ENCODE measurements at places on chromosomes 5 and 9. TPM values are rescaled to one million over a fixed set of nuclear protein-coding genes. Genes with fewer than 3 reads are reported as not detected.

Gene SPINK6
- not detected for total RNA-seq

Gene WNT8A
- not detected for total RNA-seq

Gene ACSL6
- 0.06 TPM for total RNA-seq

Gene TMEM203
- total RNA-seq = 65.4 TPM

DNA sequence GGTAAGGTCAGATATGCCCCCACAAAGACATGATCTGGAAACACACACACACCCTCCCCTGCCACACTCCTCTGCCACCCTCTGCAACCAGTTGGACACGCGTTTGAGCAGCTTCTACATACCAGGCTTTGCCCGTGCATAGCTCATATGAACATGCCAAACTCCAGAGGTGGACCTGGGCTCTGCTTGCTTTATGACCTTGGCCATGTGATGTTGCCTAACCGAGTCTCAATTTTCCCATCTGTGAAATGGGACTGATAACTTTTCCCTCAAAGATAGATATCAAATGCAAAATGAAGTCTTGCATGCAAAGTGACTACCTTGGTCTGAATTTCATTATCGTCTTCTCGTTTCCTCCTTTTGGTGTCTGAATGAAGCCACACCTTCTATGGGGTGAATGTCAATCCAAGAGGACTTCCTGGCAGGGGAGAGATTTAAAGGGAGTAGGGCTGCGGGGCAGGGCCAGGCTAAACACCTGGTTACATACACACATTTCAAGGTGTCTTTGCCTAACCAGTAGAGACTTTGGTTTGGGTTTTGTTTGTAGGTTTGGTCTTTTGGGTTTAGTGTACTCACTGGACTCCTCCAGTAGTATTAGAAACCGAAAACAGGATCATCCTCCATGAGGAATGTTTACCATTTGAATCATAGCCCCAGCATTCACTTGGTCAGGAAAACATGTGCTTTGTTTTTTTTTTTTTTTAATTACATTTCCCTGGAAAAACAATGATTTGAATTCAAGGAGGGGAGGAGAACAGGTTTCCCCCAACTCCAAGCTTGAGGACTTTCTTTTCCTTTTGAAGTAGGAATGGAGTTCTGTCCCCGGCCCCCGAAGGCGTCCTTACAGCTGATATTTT lies 63.2 kb downstream of the COL27A1 start:
- DNase-seq = no peak

- no peak for DNase-seq
These were observed 117.9 kb upstream of the SPATA31C2 start for GRCh38 chr9:88256216-88256615.

DNA sequence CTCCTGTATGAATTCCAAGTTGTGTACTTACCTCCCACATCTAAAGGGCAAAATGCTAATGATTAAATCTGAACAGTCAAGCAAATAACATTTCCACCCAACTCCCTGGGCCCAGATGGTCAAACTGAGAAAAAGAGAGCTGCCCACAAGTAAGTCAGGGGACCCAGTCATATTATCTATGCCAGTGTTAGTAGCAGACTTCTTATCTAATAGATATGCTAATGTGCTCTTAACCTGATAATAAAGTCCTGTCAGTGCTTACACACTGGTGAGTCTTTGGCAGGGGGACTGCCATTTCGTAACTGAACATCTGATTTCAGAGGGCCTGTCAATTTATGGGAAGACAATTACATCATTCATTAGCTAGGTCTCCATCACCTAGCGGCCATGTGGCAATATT lies 292.3 kb upstream of the WWC1 start:
- no peak for DNase-seq

GRCh38 chr9:90726215-90726614 lies 75.4 kb upstream of the SYK start:
- no peak for DNase-seq

- DNase-seq = no peak
These were observed 3.0 kb upstream of the CRB2 start for GRCh38 chr9:123353041-123353440.

- no peak for DNase-seq
These were observed 10.7 kb upstream of the ZBTB34 start for GRCh38 chr9:126849591-126850225.

GRCh38 chr5:54547711-54548250 lies 30.2 kb downstream of the SNX18 start:
- peak; percentile 16 for DNase-seq

DNA sequence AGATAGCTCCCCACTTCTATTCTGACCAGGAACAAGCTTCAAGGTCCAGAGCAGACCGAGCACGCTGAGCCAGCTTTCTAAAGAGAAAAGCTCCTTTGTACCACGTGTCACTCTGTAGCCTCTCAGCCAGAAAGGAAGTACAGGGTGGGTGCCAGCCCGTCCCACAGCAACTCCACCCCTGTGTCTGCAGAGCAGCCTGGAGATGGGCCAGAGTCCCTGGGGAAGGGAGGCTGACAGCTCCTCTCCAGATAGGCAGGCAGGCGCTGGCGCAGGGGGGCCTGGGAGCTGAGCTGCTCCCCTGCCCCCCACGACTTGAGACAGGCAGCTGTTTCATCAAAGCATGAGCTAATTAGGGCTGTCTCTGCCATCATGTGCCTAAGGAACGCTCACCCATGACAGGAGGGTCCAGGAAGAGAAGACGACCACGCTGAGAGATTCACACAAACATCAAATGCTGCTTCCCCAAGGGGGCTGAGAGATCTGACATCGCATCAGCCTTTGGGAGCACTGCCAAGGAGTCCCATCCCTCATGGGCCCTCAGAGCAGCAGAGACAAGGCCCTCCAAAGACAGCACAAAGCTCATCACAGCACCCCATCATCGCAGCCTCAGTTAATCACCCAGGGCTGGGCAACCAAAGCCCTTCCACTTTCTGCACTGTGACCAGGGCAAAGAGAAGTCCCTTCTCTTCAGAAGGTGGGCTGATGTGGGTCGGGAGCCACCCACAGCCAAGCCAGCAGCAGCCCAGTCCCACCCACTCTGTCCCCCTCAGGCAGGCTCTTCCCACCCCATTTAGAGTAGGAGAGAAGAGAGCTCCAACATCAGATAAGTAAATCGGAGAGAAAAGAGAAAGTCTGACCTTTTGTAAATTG lies 78.5 kb upstream of the LRRTM2 start:
- peak; percentile 54 for DNase-seq

DNA sequence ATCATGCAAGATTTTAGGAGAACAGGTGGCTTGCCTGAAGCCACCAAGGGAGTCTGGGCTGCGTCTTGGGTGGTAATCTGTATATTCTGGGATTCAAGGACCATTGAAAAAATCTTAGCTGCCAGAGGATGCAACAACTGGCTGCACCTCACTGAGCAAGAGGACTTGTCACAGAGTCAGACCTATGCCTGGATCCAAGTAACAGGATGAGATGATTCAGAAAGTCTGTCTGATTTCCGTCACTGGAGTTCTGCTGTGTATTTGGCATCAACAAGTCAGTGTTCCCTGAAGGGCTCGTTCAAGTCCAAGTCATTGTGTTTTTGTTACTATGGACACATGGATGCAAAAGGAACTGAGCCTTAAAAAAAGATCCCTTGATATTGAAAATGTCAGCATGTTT lies 37.8 kb upstream of the CARTPT start:
- DNase-seq = no peak

DNA sequence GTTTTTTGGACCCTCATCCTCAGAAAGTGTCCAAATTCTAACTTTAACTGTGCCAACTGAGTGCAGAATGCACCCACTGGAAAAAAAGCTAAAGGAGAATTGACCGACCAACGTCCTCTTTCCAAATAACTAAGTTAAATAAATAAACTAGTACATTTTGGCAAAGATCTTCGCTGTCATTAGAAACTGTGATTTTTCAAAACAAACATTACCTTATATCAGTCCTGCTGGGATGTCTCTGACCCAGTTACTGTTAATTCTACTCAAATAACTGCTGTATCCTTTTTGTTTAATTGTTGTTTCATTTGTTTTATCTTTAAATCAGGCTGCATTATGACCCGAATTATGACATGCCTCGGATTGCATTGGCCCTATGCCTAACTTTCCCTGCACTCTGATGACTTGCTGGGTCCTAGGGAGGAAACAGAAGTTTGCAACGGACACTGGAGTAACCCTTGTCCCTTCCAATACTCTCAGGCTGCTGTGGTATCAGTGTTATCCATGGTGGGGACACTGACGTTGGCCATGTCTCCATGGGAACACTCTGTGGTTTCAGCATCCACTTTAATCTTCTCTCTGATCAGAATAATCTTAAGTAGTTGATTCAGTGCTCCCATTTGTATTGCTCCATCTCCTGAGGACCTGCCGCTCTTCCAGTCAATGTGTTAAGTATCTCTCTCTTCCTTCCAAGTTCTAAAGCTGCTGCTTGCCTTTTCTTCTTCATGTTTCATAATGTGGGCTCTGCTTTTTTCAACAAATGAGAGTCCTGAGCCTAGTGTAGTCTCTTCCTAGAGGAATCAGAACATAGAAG lies 11.1 kb upstream of the IFNA5 start:
- DNase-seq = no peak

DNA sequence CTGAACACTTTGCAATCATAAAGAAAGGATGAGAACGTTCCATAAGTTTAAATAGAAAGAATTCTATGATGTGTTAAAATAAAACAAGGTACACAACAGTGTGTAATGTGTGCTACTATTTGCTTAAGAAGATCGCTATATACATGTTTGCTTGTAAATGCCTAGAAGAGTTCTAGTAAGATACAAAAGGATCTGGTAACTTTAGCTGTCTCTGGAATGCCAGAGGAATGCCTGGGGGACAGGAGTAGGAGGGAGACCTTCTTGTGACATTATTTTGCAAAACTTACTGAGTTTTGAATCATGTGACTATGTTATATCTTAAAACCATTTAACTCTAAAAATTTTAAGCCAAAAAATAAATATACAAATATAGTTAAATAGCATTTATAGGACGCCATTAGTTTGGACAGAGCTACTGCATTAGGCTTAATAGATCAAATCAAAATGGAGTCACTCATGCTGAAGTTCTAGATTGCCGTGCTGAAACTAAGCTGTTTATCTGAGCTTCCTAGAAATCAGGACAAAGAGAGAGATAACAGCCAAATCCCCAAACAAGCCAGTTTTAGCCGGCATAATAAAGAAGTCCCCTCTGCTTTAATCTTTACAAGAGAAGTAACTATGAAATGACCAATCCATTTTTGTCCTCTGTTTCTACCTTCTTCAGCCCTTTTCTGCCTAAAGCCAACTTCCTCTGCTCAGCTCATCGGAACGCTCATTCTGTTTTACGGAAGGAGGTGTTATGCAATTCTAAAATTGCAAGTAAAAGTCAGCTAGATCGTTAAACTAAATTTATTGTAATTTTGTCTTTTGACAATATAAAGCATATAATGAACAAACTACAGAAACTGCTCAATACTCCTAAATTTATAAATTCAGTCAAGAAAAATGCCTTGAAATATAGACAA lies 44.8 kb downstream of the LIX1 start:
- no peak for DNase-seq

DNA sequence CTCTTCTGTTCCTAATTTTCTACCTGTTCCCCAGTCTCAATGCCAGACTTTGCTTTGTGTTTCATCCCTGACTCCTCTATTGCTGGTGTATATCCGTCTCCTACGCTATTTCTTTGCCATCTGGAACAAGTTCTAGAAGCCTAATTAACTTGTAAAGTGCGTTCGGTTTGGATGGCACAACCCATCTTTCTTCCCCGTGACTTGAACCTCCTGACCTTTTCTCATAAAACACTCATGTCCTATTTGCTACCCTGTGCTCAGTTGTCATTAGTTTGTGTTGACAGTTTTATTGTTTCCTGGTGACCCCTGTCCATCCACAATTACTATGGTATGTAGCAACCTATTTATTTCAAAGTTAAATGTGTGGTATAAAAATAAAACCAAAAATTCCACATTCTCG lies 323.5 kb downstream of the TLE4 start:
- DNase-seq = no peak

GRCh38 chr9:26159575-26160392 lies 481.5 kb upstream of the TUSC1 start:
- DNase-seq = no peak

- peak; percentile 4 for DNase-seq
These were observed 2.1 kb downstream of the CHSY3 start for GRCh38 chr5:129906177-129906887.

DNA sequence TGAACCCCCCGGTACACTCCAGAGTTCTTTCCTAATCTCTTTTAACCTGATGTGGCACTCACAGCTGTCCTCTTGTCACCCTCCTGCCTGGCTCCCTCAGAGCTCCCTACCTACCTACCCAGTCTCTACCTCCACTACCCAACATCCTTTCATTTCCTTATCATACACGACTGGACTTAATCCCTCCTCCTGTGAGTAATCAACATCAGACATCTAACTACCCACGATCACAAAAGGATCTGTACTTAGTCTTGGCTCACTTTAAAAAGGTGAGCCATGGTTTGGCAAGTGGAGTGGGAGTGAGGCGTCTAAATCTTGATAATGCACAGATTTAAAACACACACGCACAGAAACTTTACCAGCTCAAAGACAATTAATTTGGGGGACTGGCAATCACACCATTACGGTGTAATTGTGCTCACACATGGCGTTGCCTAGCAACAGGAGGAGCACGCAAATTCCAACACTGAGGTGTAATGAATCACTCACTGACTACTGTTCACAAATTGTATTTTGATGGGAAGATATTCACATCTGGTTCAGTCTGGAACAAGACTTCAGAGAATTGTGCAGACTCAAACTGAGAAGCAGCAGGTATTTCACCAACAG lies 235.9 kb downstream of the EPB41L4A start:
- DNase-seq = peak; percentile 85

- no peak for DNase-seq
These were observed 242.9 kb downstream of the CSNK1G3 start for GRCh38 chr5:123754908-123755307.

- DNase-seq = no peak
These were observed 14.9 kb downstream of the LYSMD3 start for GRCh38 chr5:90514520-90514919.

Measured in Daoy (cell line).